Aorta (tissue), 5 donors: ENCODE measurements at places on chromosomes 12 and 14. TPM values are rescaled to one million over a fixed set of nuclear protein-coding genes. Genes with fewer than 3 reads are reported as not detected.

DNA sequence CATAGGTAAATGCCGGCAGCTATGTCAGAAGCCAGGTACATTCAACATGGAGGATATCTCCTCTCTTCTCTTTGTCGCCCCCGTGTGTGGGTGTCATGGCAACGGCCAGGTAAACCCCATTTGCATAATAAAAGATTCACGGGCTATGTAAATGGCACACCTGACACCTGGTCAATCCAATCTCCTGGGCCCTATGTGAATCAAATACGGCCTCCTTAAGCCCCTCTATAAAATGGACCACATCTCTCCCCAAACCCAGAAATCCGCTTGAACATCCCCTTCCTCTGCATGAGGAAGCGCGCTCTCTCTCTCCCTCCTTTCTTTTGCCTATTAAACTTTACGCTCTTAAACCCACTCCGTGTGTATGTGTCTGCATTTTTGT lies 363.7 kb downstream of the SOX5 start:
- H3K27ac ChIP-seq: no peak overlapping the region
- no peak overlapping the region for H3K4me3 ChIP-seq
- H3K27me3 ChIP-seq: no peaks in the 10 kb centered on the region
- no peaks in the 10 kb centered on the region for H3K36me3 ChIP-seq

VDR gene
- 9.3 TPM for total RNA-seq

DNA sequence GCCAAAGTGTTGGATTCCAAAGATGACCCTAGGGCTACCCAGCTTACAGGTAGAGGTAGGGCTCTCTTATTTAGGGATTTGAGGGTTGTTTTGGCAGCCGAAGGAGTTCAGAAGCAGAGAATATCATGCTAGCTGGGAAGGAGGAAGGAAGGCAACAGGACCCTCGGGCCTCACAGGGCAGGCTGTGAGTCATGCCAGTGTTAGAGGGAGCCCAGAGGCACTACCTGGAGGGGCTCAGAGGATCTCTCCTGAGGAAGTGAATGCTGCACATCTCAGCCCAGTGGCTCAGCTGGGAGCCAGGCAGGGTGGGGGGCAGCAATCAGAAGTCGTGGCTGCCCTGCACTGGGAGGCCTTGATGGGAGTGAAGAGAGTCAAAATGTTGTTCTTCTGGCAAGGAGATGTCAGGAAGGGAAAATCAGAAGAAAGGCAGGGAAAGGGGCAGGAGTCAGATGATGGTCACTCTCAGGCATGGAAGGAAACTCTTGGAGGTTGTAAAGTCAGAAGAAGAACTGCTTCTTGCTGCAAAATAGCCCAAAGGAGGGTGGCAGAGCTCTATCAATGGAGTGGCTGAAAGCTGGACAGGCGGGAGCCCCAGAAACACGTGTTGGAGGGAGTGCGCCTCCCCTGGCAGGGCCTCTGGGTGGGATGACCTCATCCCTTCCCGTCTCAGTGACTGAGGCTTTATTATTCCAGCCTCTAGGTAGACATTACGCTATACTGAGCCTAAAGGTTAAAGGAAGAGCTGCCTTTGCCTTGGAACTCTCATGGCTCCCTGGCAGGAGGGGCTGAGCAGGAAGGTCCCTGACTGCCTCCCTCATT lies 141.3 kb downstream of the SMOC1 start:
- no peaks in the 10 kb centered on the region for H3K4me1 ChIP-seq
- H3K27me3 ChIP-seq: no peaks in the 10 kb centered on the region

KRT1 gene
- total RNA-seq: not detected

GRCh38 chr12:28535216-28535615 lies 345.0 kb downstream of the CCDC91 start:
- H3K4me1 ChIP-seq: no peaks in the 10 kb centered on the region
- H3K36me3 ChIP-seq: no peaks in the 10 kb centered on the region
- H3K27me3 ChIP-seq: no peaks in the 10 kb centered on the region
- DNase-seq: no peak
- no peak overlapping the region for H3K27ac ChIP-seq
- H3K4me3 ChIP-seq: no peak overlapping the region
